ENCODE measurements at places on chromosomes 5 and 9.

- no peaks in the 10 kb centered on the region for H3K27me3 ChIP-seq
- H3K4me1 ChIP-seq, result peaks cover 43% of the 10 kb centered on the region
- peak overlapping the region; percentile 86 for H3K27ac ChIP-seq
- no peak for DNase-seq
These were observed 41.3 kb downstream of the UGCG start for GRCh38 chr9:111937781-111938426.

DNA sequence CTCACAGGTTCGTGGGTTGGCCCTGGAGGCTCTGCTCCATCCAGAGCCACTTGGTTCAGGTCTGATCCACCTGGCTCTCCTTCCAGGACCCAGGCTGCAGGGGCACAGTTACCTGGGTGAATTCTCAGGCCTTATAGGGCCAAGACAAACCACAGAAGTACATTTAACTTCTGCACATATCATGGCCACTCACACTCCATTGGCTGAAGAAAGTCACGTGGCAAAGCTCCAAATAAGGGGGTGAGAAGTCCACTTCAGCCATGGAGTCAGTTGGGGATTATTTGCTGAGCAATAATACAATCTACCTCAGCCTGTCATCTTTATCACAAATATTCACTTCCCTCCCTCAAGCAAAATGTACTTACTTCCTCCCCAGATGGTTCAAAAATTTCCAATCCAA lies 83.6 kb downstream of the MACROH2A1 start:
- H3K27ac ChIP-seq, result no peak overlapping the region
- H3K4me1 ChIP-seq, result peaks cover 13% of the 10 kb centered on the region
- H3K27me3 ChIP-seq, result no peaks in the 10 kb centered on the region

DNA sequence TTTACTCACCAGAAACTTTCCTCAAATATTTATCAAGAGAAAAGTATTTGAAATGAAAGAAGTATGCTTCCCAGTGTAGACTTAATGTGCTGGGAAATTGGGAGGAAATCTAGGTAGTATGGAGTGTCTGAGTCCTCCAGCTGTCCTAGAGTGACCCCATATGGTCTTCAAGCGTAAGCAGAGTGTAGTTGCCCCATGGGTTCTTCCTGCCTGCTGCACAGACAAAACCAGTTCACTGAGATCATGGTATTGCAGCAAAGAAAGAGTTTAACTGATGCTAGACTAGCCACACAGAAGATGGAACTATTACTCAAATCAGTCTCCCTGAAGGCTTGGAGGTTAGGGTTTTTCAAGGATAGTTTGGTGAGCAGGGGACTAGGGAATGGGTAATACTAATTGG lies 114.9 kb upstream of the PRLR start:
- H3K36me3 ChIP-seq, result no peaks in the 10 kb centered on the region
- H3K27me3 ChIP-seq, result no peaks in the 10 kb centered on the region
- no peak overlapping the region for H3K27ac ChIP-seq
- no peaks in the 10 kb centered on the region for H3K4me1 ChIP-seq

GRCh38 chr9:124102363-124102762 lies 90.8 kb downstream of the LHX2 start:
- H3K4me1 ChIP-seq, result peaks cover 16% of the 10 kb centered on the region
- H3K27me3 ChIP-seq, result peaks cover 22% of the 10 kb centered on the region
- no peak overlapping the region for H3K4me3 ChIP-seq
- no peak for DNase-seq
- H3K27ac ChIP-seq, result no peak overlapping the region

DNA sequence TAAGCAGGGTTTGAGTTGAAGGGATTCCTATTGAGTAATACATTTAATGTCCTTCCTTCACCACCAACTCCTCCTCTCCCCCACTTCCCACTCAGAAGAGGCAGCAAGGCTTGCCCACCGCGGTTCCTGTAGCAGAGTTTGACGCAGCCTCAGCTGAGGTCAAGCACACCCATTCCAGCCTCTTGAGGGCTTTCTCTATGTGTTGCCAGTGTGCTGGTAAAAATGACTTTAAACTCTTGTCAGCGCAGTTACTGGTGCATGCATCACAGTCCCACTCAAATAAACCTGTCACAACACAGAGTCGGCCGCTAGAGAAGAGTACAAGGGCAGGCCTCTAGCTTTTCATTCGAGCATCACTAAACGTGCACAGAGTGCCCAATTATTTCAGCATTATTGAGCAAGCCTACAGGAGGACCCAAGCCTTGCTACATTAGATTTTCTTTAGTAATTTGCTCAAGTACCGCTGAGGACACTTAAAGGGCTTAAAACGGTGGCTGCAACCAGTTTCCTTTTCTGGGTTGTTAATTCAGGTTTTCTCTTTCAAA lies 79.6 kb downstream of the TLE4 start:
- peaks cover 39% of the 10 kb centered on the region for H3K36me3 ChIP-seq
- H3K4me1 ChIP-seq, result peaks cover 13% of the 10 kb centered on the region
- no peak overlapping the region for H3K27ac ChIP-seq
- DNase-seq, result no peak
- no peak overlapping the region for H3K4me3 ChIP-seq

- H3K36me3 ChIP-seq, result no peaks in the 10 kb centered on the region
- no peaks in the 10 kb centered on the region for H3K4me1 ChIP-seq
- peaks cover 4% of the 10 kb centered on the region for H3K27me3 ChIP-seq
- DNase-seq, result no peak
- H3K27ac ChIP-seq, result no peak overlapping the region
- no peak overlapping the region for H3K4me3 ChIP-seq
These were observed 277.2 kb downstream of the SPOCK1 start for GRCh38 chr5:137221943-137222342.

GRCh38 chr9:13023498-13023897 lies 248.7 kb downstream of the LURAP1L start:
- no peaks in the 10 kb centered on the region for H3K4me1 ChIP-seq
- no peaks in the 10 kb centered on the region for H3K27me3 ChIP-seq
- H3K36me3 ChIP-seq, result no peaks in the 10 kb centered on the region
- no peak overlapping the region for H3K4me3 ChIP-seq

GRCh38 chr5:125440905-125441304 lies 694.5 kb upstream of the ZNF608 start:
- DNase-seq, result no peak
- H3K4me3 ChIP-seq, result no peak overlapping the region
- H3K27me3 ChIP-seq, result no peaks in the 10 kb centered on the region
- H3K27ac ChIP-seq, result no peak overlapping the region
- H3K4me1 ChIP-seq, result peaks cover 12% of the 10 kb centered on the region

GRCh38 chr9:134445000-134445399 lies 118.7 kb downstream of the RXRA start:
- no peak for DNase-seq
- H3K4me1 ChIP-seq, result peaks cover 22% of the 10 kb centered on the region
- H3K4me3 ChIP-seq, result no peak overlapping the region
- H3K27ac ChIP-seq, result no peak overlapping the region
- H3K36me3 ChIP-seq, result no peaks in the 10 kb centered on the region

DNA sequence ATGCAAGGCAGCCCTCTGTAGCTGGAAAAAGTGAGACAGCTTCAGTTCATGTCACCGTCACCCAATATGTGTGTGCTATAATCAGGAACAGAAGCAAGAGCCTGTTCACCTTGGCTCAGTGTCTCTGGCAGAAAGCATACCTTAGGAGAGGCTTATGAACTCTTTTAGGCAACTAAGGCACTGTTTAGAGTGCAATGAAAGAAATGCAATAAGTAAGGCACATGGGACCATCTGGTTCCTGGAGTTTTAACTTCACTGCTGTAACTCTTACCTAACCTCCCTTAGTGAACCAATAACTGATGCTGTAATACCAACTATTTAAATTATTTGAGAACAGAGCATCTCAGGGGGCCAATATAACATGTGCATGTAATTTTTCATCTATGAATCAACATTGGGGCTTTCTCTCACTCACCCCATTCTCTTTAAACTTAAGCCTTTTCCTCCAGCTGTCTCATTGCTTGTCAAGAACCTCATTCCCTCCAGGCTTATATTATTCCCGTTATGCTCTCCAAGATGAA lies 32.4 kb downstream of the C9 start:
- H3K4me3 ChIP-seq, result no peak overlapping the region
- H3K4me1 ChIP-seq, result no peaks in the 10 kb centered on the region
- H3K36me3 ChIP-seq, result no peaks in the 10 kb centered on the region
- no peak for DNase-seq
- no peak overlapping the region for H3K27ac ChIP-seq

GRCh38 chr5:155027993-155028629 lies 14.6 kb downstream of the KIF4B start:
- DNase-seq, result no peak
- H3K27me3 ChIP-seq, result peaks cover 6% of the 10 kb centered on the region
- H3K4me3 ChIP-seq, result no peak overlapping the region
- H3K4me1 ChIP-seq, result no peaks in the 10 kb centered on the region
- H3K36me3 ChIP-seq, result no peaks in the 10 kb centered on the region

GRCh38 chr9:68577774-68578591 lies 37.3 kb upstream of the TMEM252 start:
- no peaks in the 10 kb centered on the region for H3K27me3 ChIP-seq
- no peaks in the 10 kb centered on the region for H3K36me3 ChIP-seq
- no peak for DNase-seq
- H3K4me3 ChIP-seq, result peak overlapping the region; percentile 39

DNA sequence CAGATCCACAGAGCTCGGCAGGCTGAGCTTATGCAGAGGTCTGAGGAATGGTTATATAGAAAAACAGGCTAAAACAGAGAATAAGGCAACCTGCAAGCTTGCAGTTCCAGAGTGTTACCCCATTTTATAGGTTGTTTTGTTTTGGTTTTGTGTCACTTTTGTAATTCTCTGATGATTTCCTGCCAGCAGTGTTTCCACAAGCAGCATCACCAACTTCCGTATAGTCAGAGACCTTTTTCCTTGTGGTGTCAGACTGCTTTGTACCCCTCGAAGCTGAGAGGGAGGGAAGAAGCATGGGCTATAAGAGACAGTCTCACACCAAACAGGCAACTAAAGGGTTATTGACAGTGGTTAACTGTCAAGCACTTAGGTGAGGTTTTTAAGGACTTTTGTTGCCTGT lies 61.8 kb downstream of the TLE4 start:
- H3K4me3 ChIP-seq, result no peak overlapping the region
- no peak overlapping the region for H3K27ac ChIP-seq
- no peak for DNase-seq

DNA sequence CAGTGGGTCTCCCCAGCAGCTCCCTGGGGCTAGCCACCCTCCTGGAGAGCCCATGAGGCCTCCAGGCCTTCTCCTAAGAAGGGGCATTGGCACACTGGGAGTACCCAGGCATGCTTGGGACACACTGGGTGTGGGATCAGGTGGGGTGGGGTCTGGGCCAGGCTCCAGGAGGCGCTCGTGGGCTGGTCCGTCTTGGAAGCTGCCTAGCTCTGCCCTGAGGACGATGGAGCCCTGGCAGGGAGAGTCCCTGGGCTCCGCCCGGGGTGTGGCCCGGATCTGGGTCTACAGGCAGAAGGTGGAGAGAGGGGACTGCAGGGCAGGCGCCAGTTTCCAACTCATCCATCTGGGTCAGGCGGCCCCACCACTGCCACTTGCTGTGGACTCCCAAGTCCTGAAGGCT lies 2.4 kb downstream of the PRRX2 start:
- no peak for DNase-seq
- H3K36me3 ChIP-seq, result no peaks in the 10 kb centered on the region
- H3K27me3 ChIP-seq, result peaks cover 28% of the 10 kb centered on the region
- H3K27ac ChIP-seq, result no peak overlapping the region
- no peak overlapping the region for H3K4me3 ChIP-seq
- H3K4me1 ChIP-seq, result peaks cover 7% of the 10 kb centered on the region

DNA sequence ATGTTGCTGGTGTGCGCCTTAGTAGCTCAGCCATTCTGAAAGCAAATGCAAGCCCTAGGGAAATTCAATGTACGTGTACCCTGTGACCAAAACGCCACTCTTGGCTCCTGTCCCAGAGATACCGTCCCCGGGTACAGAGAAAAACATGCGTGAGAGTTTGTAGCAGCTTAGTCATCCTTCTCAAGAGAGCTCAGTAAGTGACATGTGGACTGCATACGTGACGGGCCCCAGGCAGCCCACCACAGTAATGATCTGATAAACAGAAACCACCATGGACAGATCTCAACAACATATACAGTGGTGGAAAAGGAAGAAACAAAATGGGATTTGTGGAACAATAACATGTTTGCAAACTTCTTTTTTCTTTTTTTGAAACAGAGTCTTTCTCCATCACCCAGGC lies 45.1 kb downstream of the S1PR3 start:
- no peak overlapping the region for H3K4me3 ChIP-seq
- peaks cover 15% of the 10 kb centered on the region for H3K27me3 ChIP-seq
- no peaks in the 10 kb centered on the region for H3K36me3 ChIP-seq
- peaks cover 6% of the 10 kb centered on the region for H3K4me1 ChIP-seq
- H3K27ac ChIP-seq, result no peak overlapping the region

GRCh38 chr5:41721516-41721915 lies 148.7 kb downstream of the OXCT1 start:
- H3K36me3 ChIP-seq, result no peaks in the 10 kb centered on the region
- no peak overlapping the region for H3K27ac ChIP-seq
- DNase-seq, result no peak
- no peaks in the 10 kb centered on the region for H3K27me3 ChIP-seq
- no peak overlapping the region for H3K4me3 ChIP-seq
- no peaks in the 10 kb centered on the region for H3K4me1 ChIP-seq

- peaks cover 17% of the 10 kb centered on the region for H3K4me1 ChIP-seq
- peaks cover 54% of the 10 kb centered on the region for H3K36me3 ChIP-seq
- no peak overlapping the region for H3K27ac ChIP-seq
- no peaks in the 10 kb centered on the region for H3K27me3 ChIP-seq
- no peak for DNase-seq
These were observed 67.9 kb downstream of the ERBIN start for GRCh38 chr5:65994117-65994786.

DNA sequence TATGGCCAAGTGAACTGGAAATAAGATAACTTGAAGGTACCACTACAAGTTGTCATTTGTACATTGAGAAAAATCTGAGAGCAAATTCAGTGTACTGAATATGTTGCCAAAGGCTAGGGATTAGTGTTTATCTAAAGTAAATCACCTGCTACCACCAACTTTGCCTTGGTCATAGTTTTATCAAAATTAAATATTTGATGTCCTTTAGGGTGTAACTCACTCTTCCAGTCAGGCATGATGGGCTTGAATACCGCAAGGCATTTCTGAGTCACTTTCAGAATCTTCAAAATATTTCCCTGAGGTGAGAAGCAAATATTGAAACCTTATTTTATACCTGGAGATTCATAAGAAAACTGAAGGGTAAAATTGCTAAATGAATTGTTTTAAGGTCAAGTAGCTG lies 1338.6 kb upstream of the ACO1 start:
- H3K27me3 ChIP-seq, result no peaks in the 10 kb centered on the region
- H3K4me3 ChIP-seq, result no peak overlapping the region
- H3K27ac ChIP-seq, result no peak overlapping the region
- H3K4me1 ChIP-seq, result no peaks in the 10 kb centered on the region
- no peaks in the 10 kb centered on the region for H3K36me3 ChIP-seq
- DNase-seq, result no peak

GRCh38 chr5:140303966-140304365 lies 1.1 kb upstream of the PFDN1 start:
- H3K27me3 ChIP-seq, result peaks cover 6% of the 10 kb centered on the region
- H3K4me3 ChIP-seq, result no peak overlapping the region
- H3K4me1 ChIP-seq, result peaks cover 21% of the 10 kb centered on the region
- DNase-seq, result no peak
- no peak overlapping the region for H3K27ac ChIP-seq

DNA sequence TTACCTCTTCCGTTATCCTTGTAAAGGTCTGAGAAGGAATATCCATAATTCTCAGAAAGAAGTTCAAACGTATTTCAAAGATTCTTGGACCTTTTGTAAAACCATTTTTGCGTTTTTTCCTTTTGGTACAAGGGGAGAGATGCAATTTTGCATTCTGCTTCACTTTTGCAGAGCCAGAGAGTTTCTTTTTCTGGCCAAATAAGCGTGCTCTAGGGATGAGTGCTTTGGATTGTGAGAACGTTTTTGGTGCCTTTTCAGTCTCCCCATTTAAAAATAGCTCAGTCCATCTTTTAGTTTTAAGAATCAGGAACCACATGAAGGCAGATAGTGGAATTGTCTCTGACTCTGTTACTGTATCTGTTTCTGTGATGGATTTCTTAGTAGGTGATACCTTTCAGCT lies 1.5 kb downstream of the ARHGAP26 start:
- no peaks in the 10 kb centered on the region for H3K27me3 ChIP-seq
- peaks cover 25% of the 10 kb centered on the region for H3K4me1 ChIP-seq
